ENCODE measurements at places on chromosomes 16 and 17.
A peak's percentile ranks its signal among the peaks of the same experiment; 100 is the strongest.

- no peak for DNase-seq
These were observed 46.2 kb downstream of the GNAO1 start for GRCh38 chr16:56237451-56237930.

GRCh38 chr16:78735337-78735736, 635.9 kb downstream of the WWOX start:
- no peak for DNase-seq

GRCh38 chr17:77879896-77880280, 78.6 kb upstream of the TNRC6C start:
- no peak for DNase-seq

DNA sequence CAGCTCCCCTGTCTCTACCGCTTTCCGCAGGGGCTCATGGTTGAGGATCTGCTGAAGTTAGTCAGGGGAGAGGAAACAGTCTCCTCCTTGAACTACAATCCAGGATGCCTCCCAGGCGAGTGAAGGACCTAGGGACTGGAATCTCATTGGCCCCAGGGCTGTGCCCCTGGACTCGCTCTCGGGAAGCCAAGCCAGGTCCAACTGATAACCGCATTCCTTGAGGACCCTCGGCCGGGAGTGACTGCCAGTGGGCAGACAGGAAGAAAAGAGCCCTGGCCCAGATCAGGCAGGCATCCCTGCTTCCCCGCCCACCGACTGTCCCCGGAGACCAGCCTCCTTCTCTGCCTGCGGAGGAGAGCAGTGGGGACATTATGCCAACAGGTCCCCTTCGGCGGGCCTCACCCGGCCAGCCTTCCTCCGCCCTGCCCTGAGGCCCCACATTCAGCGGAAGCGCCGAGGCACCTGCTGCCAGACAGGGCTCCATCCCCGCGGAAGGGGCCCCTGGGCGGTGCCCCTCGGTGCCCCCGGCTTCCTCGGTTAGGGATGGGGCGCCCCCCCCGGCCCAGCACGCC, 776 bp downstream of the LRRC75A start:
- no peak for DNase-seq

DNA sequence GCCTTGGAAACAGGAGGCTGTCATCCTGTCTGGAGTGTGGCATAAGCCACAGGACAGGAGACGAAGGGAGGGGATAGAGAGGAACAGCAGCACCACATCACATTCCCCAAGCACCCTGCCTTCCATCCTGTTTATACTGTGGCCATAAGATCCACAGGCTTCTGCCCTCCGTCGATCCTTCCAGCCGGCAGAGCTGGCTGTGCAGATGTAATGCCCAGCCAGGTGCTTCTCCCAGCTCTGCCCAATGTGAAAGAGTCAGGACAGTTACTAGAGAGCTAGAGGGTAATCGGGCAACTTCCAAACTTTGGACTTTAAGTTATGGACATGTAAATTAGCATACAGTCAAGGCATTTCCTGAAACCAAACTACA, 368.4 kb downstream of the SOX9 start:
- DNase-seq = no peak

DNA sequence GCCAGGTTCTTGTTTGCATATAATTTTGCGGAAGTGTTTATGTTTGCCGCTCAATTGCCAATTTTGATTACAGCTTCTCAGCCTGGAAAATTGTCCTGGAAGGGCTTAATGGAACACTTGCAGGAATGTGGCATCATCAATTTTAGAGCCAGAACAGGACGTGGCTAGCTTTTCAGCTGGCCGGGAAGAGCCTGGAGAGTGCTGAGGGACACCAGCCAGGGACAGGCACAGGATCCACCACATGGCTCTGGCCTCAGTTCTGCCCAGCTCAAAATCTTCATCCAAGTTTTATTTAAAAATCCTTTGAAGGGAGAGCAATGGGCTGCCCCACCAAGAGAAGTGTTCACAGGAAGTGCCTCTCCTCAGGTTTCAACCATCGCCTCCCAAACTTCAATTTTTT, 287.2 kb upstream of the HSBP1 start:
- no peak for DNase-seq

DNA sequence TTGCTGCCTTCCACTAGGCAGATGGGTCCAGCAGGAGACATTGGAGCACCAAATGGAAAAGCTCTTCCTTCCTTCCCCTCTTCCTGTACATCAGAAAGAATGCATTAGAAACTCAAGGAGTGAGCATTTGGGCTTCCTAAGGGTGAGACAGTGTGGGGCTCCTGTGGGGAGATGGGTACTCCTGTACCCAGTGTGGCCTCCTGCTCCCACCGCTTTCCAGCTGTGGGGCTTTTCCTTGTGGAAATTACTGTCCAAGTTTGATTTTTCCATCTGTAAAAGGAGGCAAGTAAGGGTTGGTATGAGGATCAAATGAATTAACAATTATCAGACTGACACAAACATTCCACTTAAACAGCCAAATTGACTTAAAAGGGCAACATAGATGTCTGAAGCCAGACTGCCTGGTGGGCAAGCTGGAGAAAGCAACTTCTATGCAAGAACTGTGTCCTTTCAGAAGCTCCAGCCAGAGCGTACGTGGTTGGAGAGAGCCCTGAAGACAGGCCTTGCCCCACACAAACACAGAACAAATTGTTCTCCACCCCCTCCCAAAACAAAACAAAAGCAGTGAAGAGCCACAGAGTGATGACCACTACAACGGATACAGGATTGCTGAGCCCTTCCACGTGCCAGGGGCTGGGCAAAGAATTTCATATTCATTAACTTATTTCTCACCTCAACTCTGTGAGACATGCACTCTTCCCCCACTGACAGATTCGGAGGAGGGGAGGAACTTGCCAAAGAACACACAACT, 23.1 kb upstream of the ALDH3A1 start:
- DNase-seq = no peak

DNA sequence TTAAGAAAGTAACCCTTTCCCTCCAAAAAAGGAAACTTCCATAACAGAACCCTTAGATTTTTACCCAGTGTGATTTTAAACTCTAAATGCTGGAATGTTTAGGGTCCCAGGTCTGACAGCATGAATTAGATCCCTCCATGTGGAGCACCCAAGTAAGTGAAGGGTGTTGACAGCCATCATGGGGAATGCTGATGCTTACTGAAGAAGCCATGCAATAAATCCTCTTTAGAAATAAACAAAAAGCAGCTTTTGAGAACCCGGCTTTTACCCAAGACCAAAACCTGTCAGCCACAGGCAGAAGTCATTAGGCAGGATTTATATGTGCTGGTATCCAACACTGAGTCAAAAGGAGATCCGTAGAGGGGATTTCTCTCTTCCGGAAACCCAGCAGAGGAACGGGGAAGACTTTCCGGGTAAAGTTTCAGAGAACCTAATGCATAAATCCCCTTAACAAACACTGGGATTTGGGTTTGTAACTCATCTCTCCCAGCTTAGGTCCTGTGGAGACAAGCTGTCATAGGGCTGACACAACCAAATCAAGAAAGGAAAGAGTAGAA, 287.5 kb downstream of the IRX3 start:
- DNase-seq = no peak

- no peak for DNase-seq
These were observed 52.2 kb upstream of the MED9 start for GRCh38 chr17:17424552-17424951.

DNA sequence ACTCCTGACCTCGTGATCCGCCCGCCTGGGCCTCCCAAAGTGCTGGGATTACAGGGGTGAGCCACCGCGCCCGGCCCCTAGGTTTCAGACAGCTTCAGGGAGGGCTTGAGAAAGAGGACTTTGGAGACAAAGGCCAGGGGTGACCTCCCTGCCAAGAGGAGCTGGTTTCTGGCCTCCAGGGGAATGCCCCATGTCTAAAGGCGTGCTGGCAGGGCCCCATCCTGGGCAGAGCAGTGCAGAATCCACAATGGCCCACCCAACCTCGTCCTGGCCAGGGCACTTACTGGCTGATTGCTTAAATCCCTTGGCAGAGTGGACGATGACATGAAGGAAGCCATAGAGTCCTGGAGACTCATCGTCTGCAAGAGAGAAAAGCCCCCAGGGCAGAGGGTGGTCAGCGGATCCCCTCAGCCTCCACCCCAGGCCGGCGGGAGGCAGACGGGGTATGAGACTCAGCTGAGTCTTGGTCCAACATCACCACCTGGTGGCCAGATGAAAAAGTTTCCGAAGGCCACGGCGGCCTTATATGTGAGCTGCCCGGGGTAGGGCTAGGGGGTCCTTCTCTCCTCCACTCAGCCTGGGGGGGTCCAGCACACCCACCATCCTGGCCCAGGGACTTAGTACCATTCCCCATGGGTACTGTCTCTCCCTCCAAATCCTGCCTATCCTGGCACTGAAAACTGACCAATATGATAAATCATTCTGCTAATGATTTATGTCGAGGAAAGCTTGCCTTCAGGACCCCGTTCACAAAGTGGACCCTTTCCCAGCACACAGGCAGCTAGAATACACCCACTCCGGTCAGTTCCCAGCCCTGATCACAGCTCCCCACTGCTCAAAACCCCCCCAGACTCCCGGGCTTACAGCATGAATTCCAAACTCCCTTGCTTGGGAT, 59.1 kb downstream of the TIMM22 start:
- peak; percentile 36 for DNase-seq

DNA sequence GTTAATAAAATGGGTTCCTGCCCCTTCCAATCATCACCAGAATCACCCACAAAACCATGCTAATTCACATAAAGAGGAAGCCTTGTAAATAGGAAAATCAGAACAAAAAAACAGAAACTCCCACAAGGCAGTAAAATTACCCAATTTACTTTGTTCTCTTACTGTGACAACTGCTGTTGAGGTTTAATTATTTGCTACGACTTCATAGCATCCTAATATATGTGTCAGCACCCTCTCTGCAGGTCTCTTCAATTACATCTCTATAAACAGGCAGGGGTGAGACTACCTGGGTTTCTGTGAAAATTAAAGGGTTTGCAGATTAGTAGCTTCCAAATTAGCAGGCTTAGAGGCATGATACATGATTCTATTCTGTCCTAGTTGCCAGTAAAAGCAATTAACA, 2.7 kb downstream of the WDR59 start:
- DNase-seq = no peak

DNA sequence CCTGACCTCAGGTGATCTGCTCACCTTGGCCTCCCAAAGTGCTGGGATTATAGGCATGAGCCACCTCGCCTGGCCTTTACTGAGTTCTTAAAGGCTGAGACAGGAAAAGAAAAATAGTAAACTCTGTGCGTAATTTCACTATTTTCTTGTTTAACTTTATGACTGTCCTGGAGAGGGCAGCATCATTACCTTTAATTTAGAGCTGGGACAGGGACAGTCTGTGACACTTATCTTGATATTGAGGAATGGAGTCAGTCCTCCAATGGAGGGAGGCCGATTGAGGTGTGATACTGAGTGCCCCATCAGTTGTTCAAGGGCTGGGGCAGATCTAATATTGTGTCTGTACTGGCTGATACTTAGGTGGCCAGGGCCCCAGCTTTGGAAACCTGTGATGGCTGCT, 21.5 kb upstream of the SPN start:
- no peak for DNase-seq

GRCh38 chr17:4827399-4827798, 5.7 kb upstream of the MINK1 start:
- DNase-seq = no peak

- no peak for DNase-seq
These were observed 1.1 kb downstream of the CDH15 start for GRCh38 chr16:89172528-89173173.

DNA sequence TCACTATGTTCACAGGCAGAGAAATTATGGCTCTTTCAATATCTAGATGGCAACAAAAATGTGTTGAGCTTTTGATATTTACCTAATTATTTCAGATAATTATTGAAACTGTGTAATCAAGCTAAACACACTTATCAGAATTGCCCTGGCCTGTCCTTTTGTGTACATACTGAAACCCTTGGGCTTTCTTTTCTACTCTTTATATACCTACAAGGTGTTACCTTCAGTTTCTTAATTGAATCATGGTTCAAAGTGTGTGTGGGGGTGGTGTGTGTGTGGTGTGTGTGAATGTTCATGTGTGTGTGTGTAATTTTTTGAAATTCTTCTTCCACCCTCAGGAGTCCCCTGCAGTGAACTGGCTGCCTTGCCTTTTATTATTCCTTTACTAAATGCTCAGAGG, 506.8 kb upstream of the SOX9 start:
- DNase-seq = no peak

DNA sequence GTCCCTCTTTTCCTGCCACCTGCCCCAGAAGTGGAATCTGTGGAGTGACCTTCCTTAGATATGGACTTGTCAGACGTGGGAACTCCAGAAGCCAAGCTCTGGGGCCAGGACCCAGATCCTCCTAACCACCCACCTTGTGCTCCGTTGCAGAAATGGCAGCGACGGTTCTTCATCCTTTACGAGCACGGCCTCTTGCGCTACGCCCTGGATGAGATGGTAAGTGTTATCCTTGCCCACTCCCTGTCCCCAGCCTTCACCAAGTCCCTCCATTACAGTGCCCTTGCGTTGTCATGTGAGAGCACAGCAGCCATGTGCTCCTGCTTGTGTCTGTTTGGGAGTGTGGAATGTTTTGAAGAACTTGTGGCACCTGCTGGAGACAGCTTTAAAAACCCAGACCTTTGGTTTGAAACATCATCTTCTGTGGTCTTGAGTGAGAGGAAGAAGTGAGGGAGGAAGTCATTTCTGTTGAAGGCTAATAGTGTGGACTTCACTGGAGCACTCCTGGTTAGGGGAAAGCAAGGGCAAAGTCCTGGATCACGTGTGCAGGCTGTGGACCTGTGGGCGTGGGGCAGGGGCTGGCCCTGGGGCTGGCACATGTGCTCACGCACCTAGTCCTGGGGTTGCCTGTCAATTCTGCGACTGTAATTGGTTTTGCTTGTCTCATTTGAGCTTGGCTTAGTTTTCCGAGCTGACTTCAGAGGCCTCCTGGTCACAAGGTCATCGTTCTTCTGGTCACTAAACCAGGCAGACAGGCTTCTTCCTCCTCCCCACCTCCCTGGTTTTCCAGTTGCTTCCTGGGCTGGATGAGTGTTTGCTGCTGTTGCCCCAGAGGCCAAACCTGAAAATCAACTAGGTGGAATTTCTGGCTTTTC, 35.8 kb downstream of the MPRIP start:
- no peak for DNase-seq

DNA sequence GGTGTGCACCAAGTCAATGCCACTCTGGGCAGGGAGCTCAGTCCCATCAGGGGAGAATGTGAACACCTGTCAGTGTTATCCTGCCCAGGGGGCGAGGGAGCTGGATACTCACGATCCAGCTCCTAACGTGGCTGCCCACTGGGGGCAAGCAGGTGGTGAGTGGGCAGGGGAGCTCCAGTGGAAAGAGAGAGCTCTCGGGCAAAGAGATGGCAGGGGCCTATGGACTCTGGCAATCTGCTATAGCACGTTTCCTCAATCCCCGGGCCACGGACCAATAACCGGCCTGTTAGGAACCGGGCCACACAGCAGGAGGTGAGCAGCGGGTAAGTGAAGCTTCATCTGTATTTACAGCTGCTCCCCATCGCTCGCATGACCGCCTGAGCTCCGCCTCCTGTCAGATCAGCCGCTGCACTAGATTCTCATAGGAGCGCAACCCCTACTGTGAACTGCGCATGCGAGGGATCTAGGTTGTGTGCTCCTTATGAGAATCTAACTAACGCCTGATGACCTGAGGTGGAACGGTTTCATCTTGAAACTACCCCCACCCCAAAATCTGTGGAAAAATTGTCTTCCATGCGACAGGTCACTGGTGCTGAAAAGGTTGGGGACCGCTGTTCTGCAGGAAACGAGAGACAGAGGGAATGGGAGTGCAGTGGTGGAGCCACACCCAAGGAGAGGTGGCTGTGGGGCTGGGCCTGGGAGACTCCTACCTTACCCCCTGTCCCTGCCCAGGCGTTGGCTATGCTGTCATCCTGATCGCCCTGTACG, 15.6 kb downstream of the SLC6A2 start:
- DNase-seq = no peak
